ENCODE measurements at places on chromosomes 2 and 18. TPM values are rescaled to one million over a fixed set of nuclear protein-coding genes. Genes with fewer than 3 reads are reported as not detected.

DNA sequence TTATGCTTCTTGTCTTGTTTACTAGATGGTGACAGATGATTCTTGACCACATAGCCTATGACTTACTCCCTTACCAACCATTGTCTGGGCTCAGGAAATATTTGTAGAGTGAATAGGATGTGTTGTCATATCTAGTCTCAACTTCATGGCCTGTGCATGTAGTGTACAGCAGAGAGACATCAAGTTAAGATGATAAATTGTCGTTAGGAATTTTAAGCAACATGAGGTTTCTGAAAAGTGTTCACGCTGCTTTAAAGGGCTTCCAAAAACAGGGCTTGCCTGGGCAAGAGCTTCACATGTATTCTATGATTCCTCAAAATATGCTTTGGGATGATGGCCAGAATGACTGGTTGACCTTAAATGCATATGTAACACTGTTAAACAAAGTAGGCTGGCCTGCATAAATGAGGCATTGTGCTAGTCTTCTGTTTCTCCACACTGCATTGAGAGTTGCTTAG lies 424.0 kb downstream of the RND3 start:
- no peak for DNase-seq
- H3K27ac ChIP-seq = no peak overlapping the region
- H3K4me1 ChIP-seq = no peaks in the 10 kb centered on the region
- no peak overlapping the region for H3K4me3 ChIP-seq
- no peaks in the 10 kb centered on the region for H3K27me3 ChIP-seq
- no peaks in the 10 kb centered on the region for H3K36me3 ChIP-seq

GRCh38 chr2:144370937-144371584 lies 148.9 kb downstream of the ZEB2 start:
- H3K4me3 ChIP-seq = no peak overlapping the region
- peaks cover 29% of the 10 kb centered on the region for H3K4me1 ChIP-seq
- H3K36me3 ChIP-seq = peaks cover 7% of the 10 kb centered on the region

DNA sequence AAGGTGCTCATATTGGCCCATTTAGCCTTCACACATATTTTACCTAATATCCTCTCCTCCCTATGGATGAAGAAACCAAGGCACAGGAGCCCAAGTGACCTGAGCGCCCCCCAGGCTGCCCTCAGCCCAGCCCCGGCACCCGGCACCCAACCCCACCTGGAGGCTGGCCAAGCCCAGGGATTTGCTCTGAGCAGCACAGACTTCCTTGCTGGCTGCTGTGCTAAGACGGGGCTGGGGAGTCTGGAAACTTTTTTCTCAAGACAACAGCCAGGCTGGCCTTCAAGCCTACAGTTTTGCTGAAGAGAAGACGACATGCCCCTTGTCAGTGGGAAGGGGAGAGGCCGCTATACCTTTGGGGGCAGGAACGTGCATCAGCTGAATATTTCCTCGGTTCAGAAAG lies 52.7 kb upstream of the LAMA1 start:
- no peaks in the 10 kb centered on the region for H3K27me3 ChIP-seq
- H3K4me1 ChIP-seq = no peaks in the 10 kb centered on the region
- no peak overlapping the region for H3K27ac ChIP-seq

- no peaks in the 10 kb centered on the region for H3K36me3 ChIP-seq
- peaks cover 30% of the 10 kb centered on the region for H3K27me3 ChIP-seq
- DNase-seq = no peak
- no peak overlapping the region for H3K4me3 ChIP-seq
Observed at GRCh38 chr2:148565272-148565894, 79.2 kb upstream of the EPC2 start.

- H3K4me3 ChIP-seq = no peak overlapping the region
- DNase-seq = no peak
- peaks cover 1% of the 10 kb centered on the region for H3K4me1 ChIP-seq
Observed at GRCh38 chr2:47243596-47244323, 88.7 kb upstream of the STPG4 start.

The RNF25 gene
- 25.7 TPM for total RNA-seq

The FAM161A gene
- total RNA-seq = 4.8 TPM

DNA sequence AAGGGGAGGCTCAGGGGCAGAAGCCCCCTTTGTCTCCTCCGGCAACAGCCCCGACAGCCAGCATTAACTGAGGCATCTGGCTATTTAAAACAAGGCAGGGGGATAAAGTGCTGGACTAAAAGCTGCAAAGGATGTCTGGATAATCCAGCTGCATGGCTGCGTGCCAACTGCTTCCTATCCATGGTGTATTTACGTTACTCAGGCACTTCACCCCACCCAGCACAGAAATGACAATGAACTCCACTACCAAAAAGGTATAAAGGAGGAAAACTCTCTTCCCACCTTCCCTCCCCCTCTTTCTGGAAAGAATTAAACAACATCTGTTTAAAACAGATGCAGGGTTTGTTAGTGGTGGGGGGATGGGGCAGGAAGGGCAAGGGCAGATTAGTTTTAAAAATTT lies 82.5 kb downstream of the SPRED2 start:
- no peak for DNase-seq
- H3K4me3 ChIP-seq = no peak overlapping the region
- peaks cover 15% of the 10 kb centered on the region for H3K27me3 ChIP-seq
- H3K4me1 ChIP-seq = peaks cover 6% of the 10 kb centered on the region

- H3K27me3 ChIP-seq = peaks cover 20% of the 10 kb centered on the region
- no peaks in the 10 kb centered on the region for H3K36me3 ChIP-seq
- no peak overlapping the region for H3K4me3 ChIP-seq
- no peak for DNase-seq
Observed at GRCh38 chr2:202088777-202089176, 15.7 kb downstream of the KIAA2012 start.

The MOB4 gene
- total RNA-seq = 18.0 TPM

- H3K4me1 ChIP-seq = peaks cover 5% of the 10 kb centered on the region
- H3K36me3 ChIP-seq = no peaks in the 10 kb centered on the region
- H3K27ac ChIP-seq = no peak overlapping the region
- H3K27me3 ChIP-seq = peaks cover 4% of the 10 kb centered on the region
Observed at GRCh38 chr2:188978291-188979081, 4.3 kb downstream of the COL3A1 start.

The LRP1B gene
- not detected for total RNA-seq

GRCh38 chr2:120267348-120267747 lies 14.7 kb downstream of the RALB start:
- H3K4me3 ChIP-seq = no peak overlapping the region
- DNase-seq = no peak

DNA sequence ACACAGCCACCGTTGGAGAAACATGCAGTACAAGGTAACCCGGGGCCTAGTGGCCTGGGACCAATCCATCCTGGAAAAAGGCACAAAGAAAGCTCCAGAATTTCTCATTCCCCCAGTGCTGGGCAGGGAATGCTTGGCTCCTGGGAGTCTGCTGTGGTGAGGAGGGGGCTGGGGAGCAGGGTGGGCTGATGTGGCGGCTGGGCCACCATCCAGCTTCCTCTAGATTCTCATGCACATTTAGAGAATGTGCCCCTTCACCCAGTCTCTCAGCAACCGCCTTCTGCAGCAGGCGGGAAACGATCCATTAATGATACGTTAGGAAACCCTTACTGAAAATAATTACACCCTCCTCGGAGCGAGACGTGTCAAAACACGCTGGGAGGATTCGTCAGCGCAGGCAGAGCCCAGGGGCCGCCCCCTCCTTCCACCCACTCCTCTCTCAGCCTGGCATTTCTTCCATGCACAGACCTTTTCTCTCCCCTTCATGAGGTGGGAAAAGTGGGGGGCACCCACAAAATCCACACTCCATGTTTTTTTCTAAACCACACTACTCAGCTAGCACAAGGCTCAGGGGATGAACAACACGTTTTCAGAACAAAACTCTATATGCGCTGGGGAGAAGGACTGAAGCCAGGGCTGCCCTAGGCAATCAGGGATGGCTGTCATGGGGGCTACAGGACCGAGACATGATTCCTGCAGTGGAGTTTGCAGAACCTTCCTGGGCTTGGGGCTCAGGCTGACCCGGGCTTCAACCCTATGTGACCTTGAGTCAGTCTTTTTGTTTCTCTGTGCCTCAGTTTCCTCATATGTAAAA lies 56.1 kb upstream of the SMAD7 start:
- no peak overlapping the region for H3K27ac ChIP-seq
- no peak for DNase-seq
- H3K27me3 ChIP-seq = peaks cover 8% of the 10 kb centered on the region

DNA sequence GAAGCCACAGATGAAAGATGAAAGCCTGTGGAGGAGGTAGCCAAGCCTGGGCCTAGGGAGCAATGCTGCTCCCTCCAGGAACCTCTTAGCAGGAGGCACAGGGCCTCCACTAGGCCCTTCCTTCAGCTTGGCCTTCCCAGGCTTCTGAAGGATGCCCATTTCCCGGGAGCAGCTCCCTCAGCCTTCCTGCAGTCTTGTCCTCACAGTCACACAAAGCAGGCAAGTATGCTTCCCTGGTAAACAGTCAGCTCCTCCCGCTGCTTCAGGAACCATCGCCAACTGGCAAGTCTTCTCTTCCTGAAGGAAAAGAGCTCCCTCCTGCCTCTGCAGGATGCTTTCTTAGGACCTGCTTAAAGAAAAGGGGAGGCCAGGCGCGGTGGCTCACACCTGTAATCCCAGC lies 53.2 kb downstream of the SMAD7 start:
- DNase-seq = no peak
- no peak overlapping the region for H3K27ac ChIP-seq
- H3K27me3 ChIP-seq = no peaks in the 10 kb centered on the region

DNA sequence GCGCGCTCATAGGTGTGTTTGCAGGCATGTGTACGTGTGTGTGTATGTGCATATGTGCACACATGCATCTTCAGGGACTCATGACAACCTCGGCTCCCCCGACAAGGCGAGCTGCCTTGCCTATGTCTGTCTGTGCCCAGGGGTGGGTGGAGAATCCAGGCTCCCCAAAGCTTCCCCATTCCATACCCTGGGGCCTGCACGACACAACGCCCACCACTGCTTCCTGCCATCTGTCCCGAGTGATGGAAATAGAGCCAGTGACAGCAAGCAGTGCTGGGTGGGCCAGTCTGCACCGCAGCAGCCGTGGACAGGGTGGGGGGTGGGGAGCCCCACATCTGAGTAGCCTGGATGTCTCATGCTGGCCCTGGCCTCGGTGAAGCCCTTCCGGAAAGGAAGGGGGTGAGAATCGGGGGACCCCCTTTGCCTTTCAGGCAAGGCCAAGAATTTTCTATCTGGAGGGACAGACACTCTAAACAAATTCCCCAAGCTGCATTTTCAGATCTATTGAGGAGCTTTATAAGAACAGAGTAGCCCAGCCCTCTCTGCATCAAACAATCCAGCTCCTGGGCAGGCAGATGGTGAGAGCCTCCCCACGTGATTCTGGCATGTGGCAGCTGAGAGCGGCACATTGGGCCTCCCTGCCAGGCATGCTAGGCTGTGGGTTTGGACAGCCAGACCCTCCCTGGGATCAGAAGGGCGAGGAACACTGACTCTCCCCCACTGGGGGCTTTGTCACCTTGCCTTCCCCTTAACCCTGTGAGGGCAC lies 4.9 kb downstream of the KCNIP3 start:
- no peak overlapping the region for H3K27ac ChIP-seq
- H3K36me3 ChIP-seq = no peaks in the 10 kb centered on the region
- H3K27me3 ChIP-seq = peaks cover 5% of the 10 kb centered on the region
- no peaks in the 10 kb centered on the region for H3K4me1 ChIP-seq

DNA sequence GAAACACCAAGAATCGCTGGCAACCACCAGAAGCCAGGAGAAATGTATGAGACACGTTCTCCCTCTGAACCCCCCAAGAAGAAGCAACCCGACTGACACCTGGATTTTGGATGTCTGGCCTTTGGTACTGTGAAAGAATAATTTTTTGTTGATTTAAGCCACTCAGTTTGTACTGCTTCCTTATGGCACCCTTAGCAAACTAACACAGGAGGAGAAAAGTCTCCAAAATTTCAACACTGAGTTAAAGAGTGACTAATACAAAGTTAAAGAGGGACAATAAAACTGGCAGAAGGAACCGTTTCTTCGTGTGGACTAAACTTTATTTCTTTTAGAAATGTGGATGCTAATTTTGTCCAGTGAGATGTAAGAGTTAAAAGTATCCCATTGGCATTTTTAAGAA lies 660.9 kb upstream of the LINC00305 start:
- no peaks in the 10 kb centered on the region for H3K4me1 ChIP-seq
- no peak overlapping the region for H3K4me3 ChIP-seq
- no peaks in the 10 kb centered on the region for H3K36me3 ChIP-seq

The RPRM gene
- not detected for total RNA-seq

The PAIP2B gene
- total RNA-seq = 1.1 TPM

- no peaks in the 10 kb centered on the region for H3K36me3 ChIP-seq
- H3K27ac ChIP-seq = no peak overlapping the region
- no peaks in the 10 kb centered on the region for H3K27me3 ChIP-seq
Observed at GRCh38 chr2:189411860-189412259, 29.4 kb upstream of the WDR75 start.

- H3K4me3 ChIP-seq = no peak overlapping the region
- DNase-seq = no peak
- no peak overlapping the region for H3K27ac ChIP-seq
- H3K36me3 ChIP-seq = peaks cover 34% of the 10 kb centered on the region
- H3K27me3 ChIP-seq = no peaks in the 10 kb centered on the region
Observed at GRCh38 chr2:176879426-176879995, 333.1 kb upstream of the HNRNPA3 start.
